Muscle of leg (tissue), 16 donors: ENCODE measurements at places on chromosomes 4 and X.

- DNase-seq = peak; percentile 29
These were observed 630.0 kb upstream of the TENM3 start for GRCh38 chr4:181613200-181613599.

- DNase-seq = no peak
These were observed 93.1 kb downstream of the NSUN7 start for GRCh38 chr4:40842725-40843423.

- DNase-seq = no peak
These were observed 13.0 kb downstream of the PNMA6E start for GRCh38 chrX:153387987-153388721.

- DNase-seq = peak; percentile 45
These were observed 86.3 kb upstream of the MAML3 start for GRCh38 chr4:140240237-140240636.

DNA sequence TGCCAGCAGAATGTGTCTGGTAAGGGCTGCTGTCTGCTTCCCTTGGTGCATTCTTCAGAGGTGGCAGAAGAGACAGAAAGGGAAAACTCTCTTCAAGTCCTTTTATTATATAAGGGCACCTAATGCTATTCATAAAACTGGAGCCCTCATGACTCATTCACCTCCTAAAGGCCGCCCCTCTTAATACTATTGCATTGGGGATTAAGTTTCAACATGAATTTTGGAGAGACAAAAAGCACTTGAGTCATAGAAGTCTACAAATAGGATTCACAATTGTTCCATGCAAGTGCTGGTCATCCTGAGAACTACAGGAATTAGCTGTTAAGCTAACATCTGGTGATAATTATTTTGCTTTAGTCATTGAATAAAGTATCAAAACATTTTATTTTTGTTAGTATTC, 349.5 kb downstream of the HS3ST1 start:
- DNase-seq = peak; percentile 28
